AG08396 (cell line): ENCODE measurements at places on chromosomes 7 and 10.

GRCh38 chr10:28986856-28987255 lies 302.0 kb upstream of the LYZL1 start:
- no peak for DNase-seq

DNA sequence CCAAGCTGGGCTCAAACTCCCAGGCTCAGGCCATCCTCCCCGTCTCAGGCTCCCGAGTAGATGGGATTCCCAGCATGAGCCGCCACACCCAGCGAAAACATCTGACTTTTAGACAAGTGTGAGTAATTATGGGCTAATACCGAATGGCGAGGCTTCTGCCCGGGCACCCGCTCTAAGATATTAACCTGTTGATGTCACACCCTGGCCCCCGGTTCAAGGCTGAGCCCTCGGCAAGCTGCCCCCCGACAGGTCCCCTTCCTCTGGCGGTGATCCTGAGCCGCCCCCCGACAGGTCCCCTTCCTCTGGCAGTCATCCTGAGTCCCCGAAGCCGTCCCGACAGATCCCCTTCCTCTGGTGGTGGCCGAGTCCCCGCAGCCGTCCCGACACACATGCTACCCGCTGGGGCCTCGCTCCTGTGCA lies 5.2 kb downstream of the PSMG3 start:
- DNase-seq: no peak

DNA sequence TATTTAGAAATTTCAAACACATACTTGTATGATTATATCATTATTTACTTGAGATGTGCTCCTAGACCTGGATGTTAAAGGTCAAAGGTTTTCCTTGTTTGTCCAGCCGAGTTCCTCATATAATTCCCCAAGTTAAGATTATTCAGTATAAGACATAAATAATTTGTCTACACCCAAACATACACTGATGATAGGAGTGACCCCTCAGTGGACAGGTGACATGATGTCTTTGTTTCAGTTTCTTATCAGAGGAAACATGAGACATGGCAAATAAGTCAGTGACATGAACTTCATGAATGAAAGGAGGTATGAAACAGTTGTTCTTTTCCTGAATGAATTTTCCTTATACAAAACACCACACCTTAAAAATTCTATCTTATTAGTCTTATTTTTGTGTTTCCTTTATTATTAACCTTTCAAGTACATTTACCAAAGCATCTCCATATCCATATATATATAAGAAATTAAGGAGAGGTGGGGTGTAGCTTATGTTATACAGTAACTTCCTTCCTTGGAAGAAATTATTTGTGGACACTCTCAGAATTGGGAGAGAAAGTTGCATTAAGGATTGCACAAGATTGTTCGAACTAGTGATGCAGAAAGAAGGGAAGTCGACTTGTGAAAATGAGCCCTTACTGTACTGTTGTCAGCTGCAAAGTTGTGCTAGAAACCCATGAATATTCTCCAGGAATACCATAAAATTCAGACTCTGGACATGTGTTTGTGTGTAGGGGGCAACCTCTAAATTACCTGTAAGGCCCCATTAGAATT lies 60.5 kb downstream of the POM121L12 start:
- no peak for DNase-seq

DNA sequence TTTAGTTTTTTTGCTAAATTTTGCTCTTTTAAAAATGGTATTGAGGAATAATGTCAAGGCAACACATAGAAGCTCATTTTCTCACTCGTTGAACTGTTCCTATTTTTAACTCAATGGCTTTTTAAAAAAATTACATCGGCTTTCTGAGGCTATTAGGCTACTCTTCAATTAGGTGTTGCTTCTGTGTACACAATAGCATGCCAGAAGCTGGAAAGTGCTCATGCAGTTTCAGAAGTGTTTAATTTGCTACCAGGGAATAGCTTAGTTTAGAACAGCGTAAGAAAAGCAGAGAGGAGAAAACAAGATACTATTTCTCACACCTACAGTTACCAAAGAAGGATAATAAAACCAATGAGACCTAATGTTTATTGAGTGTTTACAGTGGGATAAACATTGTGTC lies 157.4 kb downstream of the NXPH1 start:
- DNase-seq: no peak

DNA sequence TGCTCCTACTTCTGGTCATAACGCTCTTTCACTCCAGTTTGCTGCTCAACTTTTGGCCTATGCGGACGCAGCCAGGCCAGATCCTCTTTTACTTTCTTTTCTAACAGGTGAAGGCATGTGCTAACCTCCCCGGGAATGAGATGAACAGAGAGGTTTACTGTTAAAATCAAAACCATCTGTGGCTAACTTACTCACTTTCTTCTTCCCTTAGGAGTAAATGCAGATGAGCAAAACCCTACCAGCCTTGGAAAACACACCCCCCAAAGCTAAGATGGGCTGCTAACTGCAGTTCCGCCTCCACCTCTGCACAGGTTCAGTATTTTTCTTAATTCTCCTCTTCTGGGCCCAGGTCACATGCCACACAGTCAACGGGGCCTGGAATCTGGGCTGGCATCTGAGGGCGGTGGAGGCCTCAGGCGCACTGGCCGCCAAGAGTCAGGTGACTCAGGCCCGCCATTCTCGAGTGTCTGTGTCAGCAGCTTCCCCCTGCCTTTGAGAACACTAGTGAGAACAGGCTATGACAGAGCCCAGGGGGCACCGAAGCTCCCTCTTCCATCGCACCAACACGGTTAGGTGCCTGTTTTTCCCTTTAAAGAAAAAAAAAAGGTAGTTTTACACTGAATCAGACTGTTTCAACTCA lies 11.1 kb downstream of the FAM53B start:
- peak; percentile 66 for DNase-seq

DNA sequence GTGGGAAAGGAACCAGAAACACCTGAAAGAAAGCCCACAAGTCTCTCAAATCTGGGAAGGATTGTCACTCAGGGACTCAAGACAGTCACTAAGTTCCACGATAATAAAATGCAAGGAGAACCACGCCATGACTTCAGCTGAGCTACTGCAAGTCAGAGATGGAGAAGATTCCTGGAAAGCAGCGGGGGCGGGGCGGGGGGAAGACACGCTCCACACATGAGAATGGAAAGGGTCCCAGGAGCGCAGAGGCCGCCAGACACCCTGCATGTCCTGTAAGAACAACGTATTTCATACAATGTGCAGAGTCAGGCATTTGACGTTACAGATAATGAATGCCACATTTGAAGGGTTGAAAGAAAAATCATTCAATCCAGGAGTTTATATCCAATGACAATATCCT lies 448.1 kb downstream of the PTPRN2 start:
- DNase-seq: no peak

GRCh38 chr10:83880252-83880791 lies 259.0 kb upstream of the GHITM start:
- DNase-seq: no peak

- no peak for DNase-seq
Measured at GRCh38 chr7:143909863-143910262, 7.9 kb upstream of the TCAF1 start.

DNA sequence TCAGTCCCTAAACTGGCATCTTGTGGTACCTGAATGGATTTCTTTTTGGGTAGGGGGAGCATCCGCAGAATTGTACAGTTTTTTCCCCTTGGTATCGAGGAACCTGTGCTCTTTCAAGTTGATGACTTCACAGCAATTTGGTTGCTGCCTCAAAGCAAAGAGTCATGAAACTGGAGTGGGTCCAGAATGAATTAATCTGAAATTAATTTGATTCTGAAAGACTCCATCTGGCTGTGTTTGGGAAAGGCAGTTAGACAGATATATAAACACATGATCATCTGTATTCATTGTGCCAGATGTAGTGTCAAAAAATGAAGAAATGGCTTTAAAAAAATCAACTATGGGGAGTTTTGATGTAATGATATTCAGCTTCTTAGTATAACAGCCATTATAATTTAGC lies 136.1 kb downstream of the CELF2 start:
- DNase-seq: no peak

DNA sequence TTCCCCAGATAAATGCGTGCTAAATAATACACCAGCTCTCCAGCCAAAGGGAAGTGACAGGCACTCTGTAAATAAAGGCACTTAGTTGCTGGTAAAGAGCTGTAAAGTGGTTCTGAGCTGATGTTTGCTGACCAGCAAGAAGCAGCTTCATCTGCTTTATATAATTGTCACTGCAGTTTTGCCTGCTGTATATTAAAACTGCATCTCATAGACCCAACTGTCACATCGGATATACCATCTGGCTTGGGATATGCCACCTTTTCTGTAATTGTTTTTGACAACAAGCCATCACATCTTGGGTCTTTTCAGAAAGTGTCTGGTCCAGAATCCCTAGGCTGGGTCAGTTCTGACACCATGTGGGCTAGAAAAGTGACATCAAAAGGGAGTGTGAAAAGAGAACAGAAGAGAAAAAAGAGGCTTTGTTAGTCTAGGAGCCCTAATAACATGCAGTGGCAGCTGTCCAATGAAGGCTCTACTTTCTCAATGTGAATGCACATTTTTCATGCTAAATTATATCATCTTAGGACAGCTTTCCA lies 697.6 kb downstream of the KCNMA1 start:
- DNase-seq: no peak

GRCh38 chr7:80707318-80707717 lies 68.9 kb downstream of the CD36 start:
- DNase-seq: no peak

- no peak for DNase-seq
Measured at GRCh38 chr10:43194266-43194665, 56.0 kb downstream of the CSGALNACT2 start.

GRCh38 chr10:43173120-43173519 lies 34.9 kb downstream of the CSGALNACT2 start:
- no peak for DNase-seq

DNA sequence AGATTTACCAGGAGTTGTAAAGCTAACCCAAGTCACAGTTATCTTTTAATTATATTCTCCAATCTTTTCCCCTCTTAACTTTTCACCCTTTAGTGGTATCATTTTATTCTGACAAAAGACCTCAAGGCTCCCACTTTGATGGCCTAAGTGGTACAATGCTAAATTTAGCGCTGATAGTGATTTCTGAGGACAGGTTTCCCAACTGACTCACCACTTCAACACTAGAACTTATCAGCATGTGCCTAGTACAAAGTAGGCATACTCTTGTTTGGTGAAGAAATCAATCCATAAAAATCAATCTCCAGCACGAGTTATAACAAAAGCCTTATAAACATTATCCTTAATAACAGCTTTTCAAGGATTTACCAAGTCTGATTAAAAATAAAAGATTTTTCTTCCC lies 7.5 kb downstream of the SNX13 start:
- DNase-seq: no peak

- DNase-seq: no peak
Measured at GRCh38 chr10:9860045-9860444, 1157.6 kb upstream of the CELF2 start.

- DNase-seq: no peak
Measured at GRCh38 chr7:25031432-25031831, 51.5 kb upstream of the OSBPL3 start.
